ENCODE measurements at places on chromosomes 16 and 17.
A peak's percentile ranks its signal among the peaks of the same experiment; 100 is the strongest.

DNA sequence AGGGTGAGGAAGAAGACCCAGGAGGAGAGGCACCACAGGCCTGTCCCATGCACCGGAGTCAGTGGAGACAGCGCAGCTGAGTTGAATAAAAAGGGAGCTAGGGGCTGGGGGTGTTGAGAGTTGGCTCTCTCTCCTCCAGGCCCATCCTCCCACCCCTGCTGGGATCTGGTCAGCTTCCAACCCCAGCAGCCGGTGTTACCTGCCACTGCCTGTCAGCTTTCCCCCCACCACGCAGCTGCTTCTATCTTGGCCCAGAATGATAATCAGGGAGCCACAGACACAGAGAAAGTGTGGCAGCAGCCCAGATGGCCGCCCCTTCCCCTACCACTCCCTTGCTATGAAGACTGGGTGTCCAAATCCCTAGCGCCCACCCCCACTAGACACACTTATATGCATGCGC, 120.6 kb upstream of the RPL38 start:
- no peak for DNase-seq
- no peaks in the 10 kb centered on the region for H3K36me3 ChIP-seq
- no peak overlapping the region for H3K27ac ChIP-seq
- no peaks in the 10 kb centered on the region for H3K4me1 ChIP-seq
- peaks cover 51% of the 10 kb centered on the region for H3K27me3 ChIP-seq

DNA sequence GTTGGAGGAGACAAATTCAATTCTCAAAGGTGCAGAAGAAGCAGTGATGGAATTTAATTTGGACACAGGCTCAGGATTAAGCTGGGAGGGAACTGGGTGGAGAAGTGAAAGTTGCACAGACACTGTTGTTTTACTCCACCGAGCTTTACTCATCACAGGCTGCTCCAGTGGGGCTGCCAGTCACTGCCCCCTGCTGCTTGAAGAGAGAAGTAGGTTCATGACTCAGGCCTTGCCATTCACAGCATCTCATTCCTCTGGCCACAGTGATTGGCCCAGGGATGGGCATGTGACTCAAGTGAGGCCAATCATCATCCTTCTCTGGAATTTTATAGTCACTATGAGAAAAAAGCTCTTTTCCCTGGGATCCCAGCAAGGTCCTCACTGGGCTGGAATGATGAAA, 11.8 kb downstream of the GNAO1 start:
- no peak for DNase-seq
- H3K36me3 ChIP-seq: no peaks in the 10 kb centered on the region
- H3K4me3 ChIP-seq: no peak overlapping the region

- H3K4me1 ChIP-seq: peaks cover 21% of the 10 kb centered on the region
- peaks cover 10% of the 10 kb centered on the region for H3K36me3 ChIP-seq
- no peak overlapping the region for H3K4me3 ChIP-seq
- H3K27ac ChIP-seq: no peak overlapping the region
- no peak for DNase-seq
These were observed 20.1 kb downstream of the UBE2O start for GRCh38 chr17:76432712-76433336.

DNA sequence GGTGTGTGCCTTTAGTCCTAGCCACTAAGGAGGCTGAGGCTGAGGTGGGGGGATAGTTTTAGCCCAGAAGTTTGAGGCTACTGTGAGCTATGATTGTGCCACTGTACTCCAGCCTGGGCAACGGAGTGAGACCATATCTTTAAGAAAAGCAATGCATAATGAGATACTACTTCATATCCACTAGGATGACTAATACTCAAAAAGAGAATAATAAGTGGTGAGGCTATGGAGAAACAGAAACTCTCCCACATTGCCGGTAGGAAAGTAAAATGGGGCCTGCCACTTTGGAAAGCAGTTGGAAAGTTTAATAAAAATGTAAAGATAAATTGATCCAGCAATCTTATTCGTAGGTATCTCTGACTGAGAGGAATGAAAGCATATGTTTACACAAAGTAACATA, 4.6 kb upstream of the NPIPB2 start:
- H3K27ac ChIP-seq: no peak overlapping the region
- H3K36me3 ChIP-seq: no peaks in the 10 kb centered on the region
- no peak for DNase-seq
- no peak overlapping the region for H3K4me3 ChIP-seq
- H3K27me3 ChIP-seq: no peaks in the 10 kb centered on the region

DNA sequence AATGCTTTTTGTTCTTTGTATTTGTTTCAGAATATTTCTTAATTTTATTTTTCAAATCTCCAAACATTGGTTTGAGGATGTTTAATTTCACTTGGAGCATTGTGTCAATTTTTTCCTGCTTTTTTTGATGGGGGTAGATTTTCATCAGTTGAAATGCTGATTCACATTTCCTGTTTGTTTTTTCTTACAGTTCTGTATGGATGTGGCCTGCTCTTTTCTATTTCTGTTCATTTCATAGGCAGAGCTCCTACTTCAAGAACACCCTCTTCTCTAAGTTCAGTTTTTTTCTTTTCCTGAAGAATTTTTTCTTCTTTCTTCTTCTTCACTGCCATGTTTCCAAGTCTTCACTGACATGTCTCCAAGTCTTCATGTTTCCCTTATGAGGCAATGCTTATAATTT, 8.8 kb downstream of the MBTD1 start:
- H3K27ac ChIP-seq: no peak overlapping the region
- H3K27me3 ChIP-seq: no peaks in the 10 kb centered on the region
- H3K36me3 ChIP-seq: peaks cover 19% of the 10 kb centered on the region
- DNase-seq: no peak
- no peak overlapping the region for H3K4me3 ChIP-seq

- no peak for DNase-seq
- H3K4me1 ChIP-seq: peaks cover 77% of the 10 kb centered on the region
- peak overlapping the region; percentile 91 for H3K4me3 ChIP-seq
- H3K27ac ChIP-seq: peak overlapping the region; percentile 25
- H3K27me3 ChIP-seq: no peaks in the 10 kb centered on the region
These were observed 3.8 kb downstream of the CREBBP start for GRCh38 chr16:3876695-3877094.

DNA sequence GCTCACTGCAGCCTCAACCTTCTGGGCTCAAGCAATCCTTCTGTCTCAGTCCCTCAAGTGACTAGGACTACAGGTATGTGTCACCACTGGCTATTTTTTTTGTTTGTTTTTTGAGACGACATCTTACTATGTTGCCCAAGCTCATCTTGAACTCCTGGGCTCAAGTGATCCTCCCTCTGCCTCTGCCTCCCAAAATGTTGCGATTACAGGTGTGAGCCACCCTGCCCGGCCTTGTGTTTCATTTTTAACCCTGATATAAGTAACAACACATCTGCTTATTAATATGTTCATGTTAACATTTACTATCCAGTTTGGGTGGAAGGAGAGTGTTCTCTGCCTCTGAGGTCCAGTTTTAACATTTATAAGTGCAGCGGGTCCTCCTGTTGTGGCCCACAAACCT, 3.1 kb downstream of the FAM20A start:
- H3K4me3 ChIP-seq: no peak overlapping the region
- H3K36me3 ChIP-seq: peaks cover 5% of the 10 kb centered on the region
- H3K27me3 ChIP-seq: peaks cover 91% of the 10 kb centered on the region
- DNase-seq: no peak
- H3K27ac ChIP-seq: no peak overlapping the region
- peaks cover 5% of the 10 kb centered on the region for H3K4me1 ChIP-seq

Measured in central memory CD8-positive, alpha-beta T cell (primary cell).